ENCODE measurements at places on chromosomes 11 and 22.
A peak's percentile ranks its signal among the peaks of the same experiment; 100 is the strongest.

DNA sequence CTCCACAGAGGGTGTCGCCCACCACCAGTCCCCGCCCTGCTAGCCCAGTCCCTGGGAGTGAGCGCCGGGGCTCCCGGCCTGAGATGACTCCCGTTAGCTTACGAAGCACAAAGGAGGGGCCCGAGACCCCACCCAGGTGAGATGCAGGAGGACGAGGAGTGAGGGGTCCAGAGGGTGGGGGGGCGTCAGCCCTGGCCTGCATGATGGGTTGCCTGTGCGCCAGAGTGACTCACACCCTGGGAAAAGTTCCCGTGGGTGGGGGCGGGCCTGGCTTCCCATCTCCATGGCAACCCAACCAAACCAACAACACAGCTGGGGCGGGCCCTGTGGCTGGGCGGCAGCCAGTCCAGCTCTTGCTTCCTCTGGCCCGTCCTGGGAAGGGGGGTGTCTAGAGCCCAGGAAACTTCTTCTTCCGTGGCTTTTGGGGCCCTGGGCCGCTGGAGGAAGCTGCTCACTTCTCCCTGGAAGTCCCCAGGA is 4.5 kb downstream of the GAS2L1 start:
- peak; percentile 94 for DNase-seq

DNA sequence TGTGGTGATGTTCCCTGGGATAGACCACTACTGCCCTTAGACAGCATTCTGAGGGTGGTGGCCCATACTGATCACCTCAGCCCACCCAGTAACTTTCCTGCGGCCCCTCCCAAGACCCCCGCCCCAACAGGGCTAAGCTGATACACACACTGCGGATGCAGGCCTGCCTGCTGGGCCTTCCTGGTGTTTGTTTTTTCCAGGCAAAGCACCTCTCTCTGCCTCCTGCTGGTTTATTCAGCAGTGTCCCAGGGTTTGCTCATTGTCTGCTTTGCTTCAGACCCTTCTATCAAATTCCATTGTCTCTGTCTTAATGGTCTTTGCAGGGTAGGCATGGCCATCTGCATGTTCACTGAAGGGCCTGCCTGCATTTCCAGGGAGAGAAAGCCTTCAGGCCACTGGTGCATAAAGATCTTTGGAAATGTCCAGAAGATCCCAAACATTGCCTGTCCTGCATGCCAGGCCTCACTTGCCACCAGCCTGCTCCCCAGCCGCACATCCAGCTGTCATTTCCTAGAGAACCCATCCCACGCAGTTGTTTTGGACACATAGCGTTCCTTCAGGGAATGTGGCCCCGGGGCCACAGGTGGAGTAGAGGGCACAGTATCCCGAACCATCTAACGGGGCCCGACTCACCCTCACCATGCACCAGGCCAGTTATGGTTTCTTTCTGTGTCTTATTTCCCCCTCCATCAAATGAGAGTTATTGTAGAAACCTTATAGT is 50.2 kb downstream of the BCR start:
- no peak for DNase-seq

DNA sequence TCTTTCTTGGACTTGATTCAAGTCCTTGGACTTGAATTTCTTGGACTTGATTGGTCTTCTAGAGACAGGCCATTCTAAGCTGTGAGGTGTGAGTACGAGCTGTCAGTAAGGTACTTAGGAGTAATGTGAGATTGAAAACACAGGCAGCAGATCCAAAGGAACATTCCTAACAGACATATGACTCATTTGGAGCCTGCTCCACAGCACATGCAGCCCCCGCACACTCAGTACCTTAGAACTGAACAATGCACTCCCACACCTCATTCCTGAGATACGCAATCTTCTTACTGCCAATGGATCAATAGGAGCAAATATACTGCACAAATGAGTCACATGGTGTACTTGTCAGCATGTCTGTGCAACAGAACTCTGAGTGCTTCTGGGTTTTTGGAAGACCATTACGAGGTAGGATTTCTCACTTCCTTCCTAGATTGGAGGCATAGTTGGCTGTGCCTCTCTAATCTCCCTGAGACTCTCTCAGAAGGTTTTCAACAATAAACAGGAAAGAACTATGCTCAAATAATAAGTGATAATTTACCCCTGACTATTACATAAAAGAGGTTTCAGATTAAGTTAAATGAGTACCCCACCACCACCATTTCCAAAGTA is 243.1 kb downstream of the KCNA4 start:
- DNase-seq: no peak

GRCh38 chr11:72821920-72822799 is 7.9 kb downstream of the ATG16L2 start:
- DNase-seq: peak; percentile 94

DNA sequence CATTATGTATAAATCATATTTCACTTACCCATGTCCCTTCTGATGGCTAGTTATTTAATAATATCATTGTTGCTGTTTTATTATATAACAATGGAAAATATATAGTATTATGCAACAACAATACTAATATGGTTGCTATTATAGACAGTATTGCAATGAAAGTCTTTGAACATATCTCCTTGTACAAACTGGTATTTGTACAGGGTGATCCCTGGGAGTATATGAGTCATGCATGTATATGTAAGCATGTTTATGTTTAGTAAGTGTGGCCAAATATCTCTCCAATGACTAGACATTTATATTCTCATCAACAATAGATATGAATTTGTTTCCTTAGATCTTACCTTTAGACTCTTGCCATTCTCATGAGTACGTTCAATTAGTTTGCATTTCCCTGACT is 55.9 kb downstream of the KCNC1 start:
- no peak for DNase-seq

GRCh38 chr11:117828611-117829368 is 4.2 kb upstream of the FXYD2 start:
- peak; percentile 58 for DNase-seq

DNA sequence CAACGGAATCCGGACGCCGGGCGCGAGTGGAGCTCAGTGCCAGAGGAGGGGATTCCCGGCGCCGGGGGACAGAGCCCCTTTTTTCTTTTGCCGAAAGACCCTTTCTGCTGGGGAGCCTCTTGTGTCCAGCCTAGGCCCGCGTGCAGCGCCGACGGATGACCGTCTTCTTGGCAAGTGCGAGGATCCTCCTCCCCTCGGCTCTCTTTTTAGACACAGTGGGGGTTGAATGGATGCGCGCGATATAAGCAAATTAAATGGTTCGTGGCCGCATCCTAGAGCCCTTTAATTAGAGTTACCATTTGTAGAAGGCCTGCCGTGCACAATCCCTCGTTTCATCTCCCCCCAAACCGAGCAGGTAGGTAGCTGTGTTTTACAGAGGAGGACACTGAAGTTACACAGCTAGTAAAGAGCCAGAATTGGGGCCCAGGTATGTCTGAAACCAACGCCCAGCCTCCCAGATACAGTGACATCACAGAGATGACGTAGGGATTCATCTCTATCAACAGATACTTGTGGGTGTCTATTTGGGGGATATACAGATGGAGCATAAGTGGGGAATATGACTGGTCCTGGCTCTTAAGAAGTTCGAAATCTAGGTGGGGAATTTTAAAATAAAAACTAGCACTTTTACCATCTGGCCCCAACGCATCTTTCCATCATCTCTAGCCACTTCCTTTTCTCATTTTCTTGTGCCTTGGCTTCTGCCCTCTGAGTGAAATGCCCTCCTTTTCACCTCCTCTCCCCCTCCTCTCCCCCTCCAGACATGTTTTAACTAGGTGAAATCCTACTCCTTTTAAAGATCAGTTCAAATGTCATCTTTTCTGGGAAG is 875 bp downstream of the TCP11L1 start:
- DNase-seq: peak; percentile 34

DNA sequence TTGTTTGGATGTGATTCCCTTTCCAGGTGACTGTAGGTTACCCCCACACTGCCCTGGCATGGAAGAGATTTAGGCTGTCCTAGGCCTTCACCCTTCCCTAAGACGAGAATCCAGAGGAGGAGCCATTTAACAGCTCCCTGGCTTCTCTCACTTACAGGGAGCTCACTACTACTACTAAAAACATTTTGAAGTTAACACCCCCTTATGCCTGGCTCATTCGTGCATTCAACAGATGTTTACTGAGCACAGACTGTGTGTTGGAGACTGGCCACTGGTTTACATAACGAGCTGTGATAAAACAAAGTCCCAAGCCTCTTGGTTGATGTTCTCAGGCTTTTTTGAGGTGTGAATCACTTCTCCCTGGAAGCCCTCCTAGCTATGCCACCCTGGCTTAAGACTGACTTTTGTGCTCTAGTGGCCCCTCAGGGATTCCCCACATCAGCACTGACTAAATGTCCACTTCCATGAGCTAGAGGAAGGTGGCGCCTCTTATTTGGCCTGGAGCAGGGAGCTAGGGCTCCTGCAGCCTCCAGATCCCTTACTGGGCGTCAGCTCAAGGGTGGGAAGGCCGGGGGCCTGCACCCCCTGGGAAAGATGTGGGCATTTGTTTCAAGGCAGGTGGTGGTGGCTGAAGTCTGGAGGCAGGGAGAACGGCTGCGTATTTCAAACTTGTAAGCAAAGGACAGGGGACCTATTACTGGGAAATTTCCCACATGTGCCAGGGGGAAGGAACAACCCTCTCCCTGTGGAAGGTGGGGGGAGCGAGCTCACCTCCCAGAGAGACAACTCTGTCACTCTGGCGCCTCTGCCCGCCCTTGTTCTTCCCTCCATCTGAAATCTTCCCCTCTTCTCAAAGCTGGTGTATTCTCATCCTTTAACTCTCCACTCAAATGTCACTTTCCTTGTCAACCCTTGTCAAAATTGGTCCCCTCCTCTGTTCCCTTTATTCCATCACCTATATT is 19.4 kb upstream of the MALAT1 start:
- DNase-seq: no peak

DNA sequence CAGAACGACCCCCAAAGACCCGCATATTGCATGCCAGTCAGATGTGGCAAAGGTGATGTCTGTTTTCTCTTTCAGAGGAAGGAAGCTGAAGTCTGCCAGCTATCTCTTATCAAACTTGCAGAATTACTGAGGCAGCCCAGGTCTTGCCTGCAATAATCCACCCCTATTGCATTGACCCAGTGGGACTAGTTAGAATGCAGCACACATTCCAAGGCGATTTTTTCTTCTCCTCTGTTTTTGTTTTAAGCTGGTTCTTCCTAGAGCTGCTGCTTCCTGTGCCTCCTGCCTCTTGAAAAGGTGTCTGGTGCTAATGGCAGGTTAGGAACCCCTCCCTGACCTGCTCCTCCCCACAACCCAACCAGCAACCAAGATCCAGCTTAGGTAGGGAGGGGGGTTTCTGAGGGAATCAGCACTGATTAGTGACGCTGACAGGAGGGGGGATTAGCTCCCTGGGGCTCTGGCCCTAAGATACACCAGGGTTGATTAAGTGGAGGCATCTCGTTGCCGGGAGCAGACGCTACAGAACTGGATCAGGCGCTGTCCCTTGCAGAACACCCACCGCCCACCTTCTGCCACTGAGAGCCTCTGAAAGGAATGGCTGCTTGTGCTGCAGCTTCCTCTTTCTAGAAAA is 2.8 kb downstream of the NTM start:
- no peak for DNase-seq
